Naive thymus-derived CD4-positive, alpha-beta T cell (primary cell): ENCODE measurements at places on chromosomes 6 and 20.

DNA sequence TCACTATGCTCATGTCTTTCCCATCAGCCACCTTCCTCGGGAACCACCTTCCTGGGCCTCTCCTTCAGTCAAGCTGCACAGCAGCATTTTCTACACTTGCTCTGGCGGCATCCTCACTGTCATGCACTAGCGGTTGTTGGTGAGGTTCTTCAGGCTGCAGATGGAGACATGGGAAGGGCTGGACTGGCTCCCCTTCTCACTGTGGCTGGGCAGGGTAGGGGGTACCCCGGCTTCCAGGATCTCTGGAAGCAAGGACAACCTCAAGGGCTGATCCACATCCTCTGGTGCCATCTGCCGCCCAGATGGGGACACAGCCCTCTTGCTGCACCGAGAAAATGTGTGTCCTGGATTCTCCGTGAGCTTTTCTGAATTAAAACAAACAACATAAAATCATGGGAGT, 180.1 kb upstream of the RNF24 start:
- DNase-seq: no peak

DNA sequence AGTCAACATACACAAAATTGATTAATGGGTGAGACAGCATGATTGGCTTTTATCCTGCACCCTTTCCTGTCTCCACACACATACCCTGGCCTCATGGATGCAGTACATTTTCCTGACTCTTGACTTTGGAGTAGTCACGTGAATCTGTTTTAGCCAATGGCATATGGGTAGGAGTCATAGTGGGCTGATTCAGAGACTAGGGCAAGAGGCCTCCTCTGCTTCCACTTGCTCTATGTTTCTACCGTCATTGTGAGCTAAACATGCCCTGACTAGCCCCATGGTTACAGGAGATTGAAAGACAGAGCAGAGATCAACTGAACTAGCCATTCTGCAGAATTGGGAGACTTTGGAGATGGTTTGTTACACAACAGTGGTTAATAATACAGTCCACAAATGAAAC, 850.0 kb downstream of the DHX35 start:
- DNase-seq: no peak

DNA sequence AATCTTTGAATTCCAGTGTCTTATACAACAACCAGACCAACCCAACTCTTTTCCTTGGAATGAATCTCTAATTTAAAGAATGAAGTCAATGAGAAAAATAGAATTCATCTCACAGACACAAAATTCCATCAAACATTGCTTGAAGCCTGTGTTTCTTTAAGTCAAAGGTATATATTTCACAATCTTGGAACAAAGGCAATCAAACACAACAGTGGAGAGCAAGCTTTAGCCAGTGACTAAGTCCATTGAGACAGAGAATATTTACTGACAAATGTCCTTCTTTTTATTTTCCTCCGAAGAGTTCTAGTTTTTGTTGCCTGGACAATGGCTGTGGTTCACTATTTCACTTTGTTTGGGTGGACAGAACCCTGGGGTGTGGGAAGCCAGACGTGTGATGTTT, 35.8 kb downstream of the MEP1A start:
- no peak for DNase-seq

DNA sequence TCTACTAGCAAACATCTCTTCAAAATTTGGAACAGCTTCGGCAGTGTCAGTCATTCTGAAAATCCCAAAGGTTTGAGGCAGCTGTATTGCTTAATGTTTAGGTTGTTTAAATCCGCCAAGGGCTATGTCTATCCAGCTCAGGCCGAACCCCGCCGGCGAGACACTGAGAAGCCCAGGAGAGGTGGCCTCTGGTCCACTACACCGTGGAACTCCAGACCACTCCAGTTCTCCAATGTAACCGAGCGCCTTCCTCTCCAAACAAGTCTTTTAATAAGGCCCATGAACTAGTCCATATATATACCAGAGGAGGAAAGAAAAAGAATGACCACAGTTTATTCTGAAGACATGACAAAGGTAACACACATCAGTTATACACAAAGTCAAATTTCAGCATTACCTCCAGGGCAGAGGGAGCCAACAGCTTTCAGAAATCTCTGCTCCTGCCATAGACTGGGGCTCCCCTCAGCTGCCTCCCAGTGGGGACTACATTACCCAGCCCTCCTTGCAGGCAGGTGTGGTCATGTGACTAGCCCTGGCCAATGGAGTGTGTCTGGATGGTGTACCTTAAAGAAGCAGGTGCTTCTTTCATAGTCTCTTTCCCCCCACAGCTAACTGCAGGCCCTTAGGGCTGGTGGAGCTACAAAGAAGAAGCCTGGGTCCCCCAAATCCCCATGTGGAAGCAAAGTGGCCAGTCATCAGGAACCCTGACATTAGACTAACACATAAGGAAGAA, at the start of gene RAMACL:
Gene RAMACL, minus strand, starts transcription at position 255 of the 733 bp plus-strand sequence. Its CDS starts 201 bp downstream, at position 54.
- DNase-seq: peak; percentile 28

DNA sequence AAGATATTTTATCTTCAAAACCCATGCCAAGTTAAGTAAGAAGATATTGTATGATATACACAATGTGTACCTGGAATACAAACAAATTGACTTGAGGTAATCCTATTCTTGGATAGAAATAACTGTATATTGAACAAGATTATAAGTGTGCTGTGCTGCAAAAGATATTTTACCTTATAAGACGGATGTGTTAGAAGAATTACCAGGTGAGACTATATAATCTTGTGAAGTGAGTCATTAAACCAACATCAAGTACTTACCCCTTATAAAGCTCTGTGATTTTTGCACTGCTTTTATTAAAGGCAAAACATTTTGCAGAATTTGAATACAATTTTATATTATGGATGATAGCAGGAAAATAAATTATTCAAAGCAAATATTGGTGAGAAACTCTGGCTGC, 570.0 kb downstream of the MMUT start:
- no peak for DNase-seq

GRCh38 chr20:59788196-59788735, 145.2 kb downstream of the SYCP2 start:
- DNase-seq: no peak

DNA sequence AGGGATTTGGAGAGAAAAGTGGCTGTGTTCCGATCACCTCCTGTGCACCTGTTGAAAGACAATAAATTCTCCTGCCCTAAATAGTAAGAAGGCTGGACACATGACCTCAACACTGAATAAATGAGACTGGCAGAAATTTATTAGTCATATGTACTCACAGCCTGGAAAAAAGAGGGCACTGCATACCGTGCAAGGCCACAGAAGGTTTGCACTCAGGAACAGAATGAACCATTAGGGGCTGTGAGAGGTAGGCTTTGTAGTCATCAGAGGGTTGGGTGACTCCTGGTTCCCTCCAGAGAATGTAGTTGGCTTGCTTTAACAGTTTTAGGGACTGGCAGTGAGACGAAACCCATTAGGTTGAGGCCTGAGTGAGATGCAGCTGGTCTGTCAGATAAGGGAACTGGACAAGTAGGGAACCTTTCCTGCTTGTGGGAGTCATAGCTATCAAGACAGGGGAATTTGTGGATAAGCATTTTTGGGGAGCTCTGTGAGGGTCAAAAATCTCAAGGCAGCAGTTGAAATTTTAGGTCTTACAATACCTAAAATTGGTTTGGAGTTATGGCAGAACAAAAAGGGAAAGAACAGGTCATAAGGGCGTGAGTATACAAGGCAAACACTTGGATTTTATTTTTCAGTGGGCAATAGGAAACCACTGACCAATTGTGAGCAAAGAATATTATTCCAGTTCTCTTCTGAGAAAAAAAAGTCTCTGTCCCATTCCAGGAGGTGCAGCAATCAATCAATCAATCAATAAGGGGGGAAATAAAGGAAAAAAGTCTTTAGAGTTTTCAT, 67.9 kb upstream of the BTN3A2 start:
- no peak for DNase-seq

- no peak for DNase-seq
These were observed 122.3 kb downstream of the THBS2 start for GRCh38 chr6:169131390-169131789.

GRCh38 chr6:7438011-7438410, 48.4 kb downstream of the RIOK1 start:
- no peak for DNase-seq

- no peak for DNase-seq
These were observed 2.3 kb upstream of the DSN1 start for GRCh38 chr20:36775826-36776225.

- DNase-seq: no peak
These were observed 43.4 kb upstream of the RIPOR2 start for GRCh38 chr6:24979176-24979575.

DNA sequence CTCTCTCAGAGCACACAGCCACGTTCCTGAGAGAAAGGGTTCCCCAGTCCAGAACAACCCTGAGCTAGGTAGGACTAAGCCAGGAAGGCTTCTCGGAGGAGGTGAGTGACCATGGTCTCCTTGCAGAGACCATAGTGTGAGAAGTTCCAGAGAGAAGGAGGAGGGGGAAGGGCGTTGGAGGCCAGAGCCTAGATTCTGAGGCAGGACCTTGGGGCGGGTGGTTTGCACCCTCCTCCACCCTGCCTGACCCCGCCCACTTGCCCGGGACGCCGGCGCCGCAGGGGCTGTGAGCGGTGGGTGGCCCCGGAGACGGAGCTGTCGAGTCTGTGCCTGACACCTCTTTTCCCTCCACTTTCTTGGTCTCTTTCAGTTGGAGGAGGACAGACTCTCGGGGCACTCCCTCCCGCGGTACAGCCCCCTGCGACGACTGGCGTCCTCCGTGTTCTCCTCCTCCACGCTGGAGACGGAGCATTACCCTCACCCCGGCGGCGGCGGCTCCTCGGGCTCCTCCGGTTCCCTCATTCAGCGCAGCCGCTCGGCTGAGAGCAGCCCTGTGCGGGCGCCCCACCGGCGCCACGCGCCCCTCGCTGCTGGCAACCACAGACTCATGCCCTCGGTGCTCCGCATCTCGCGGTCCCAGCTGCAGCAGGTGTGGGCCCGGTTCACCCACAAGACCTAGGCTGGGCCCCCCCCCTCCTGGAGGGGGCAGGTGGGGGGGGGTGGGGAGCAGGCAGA, 26.2 kb downstream of the TTBK1 start:
- DNase-seq: peak; percentile 48

GRCh38 chr6:156065849-156066248, 610.2 kb upstream of the NOX3 start:
- DNase-seq: no peak
